ENCODE measurements at places on chromosomes 4 and X. TPM values are rescaled to one million over a fixed set of nuclear protein-coding genes. Genes with fewer than 3 reads are reported as not detected.

The PHEX gene
- 0.78 TPM for total RNA-seq

The UGT2A1 gene
- total RNA-seq = not detected

The COL4A6 gene
- total RNA-seq = 1.1 TPM

The ALB gene
- total RNA-seq = 3.6 TPM

The RBMXL3 gene
- not detected for total RNA-seq

The TRPC5OS gene
- not detected for total RNA-seq

The PHOX2B gene
- not detected for total RNA-seq

The FBXO8 gene
- 20.0 TPM for total RNA-seq
